ENCODE measurements at places on chromosomes 6 and 20.

DNA sequence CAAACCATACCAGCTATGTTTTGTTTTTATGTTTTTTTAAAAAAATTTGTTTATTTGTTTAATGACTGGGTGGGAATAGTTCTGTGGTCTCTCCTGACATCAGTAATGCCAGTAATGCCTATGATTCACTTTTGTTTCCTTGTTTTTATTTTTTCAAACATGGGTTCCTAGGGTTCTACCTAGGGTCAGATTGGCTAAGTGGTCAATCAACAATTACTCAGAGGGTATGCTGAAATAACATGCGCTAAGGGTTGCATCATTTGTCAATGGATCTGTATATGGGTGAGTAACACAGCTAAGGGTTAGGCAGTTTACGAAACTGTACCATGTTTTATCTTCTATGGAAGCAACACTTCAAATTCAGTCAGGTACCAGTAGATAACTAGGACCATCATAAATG is 583.8 kb upstream of the GJE1 start:
- DNase-seq: no peak

GRCh38 chr6:428047-428603 is 36.6 kb downstream of the IRF4 start:
- DNase-seq: no peak

- no peak for DNase-seq
Measured at GRCh38 chr6:133948472-133948871, 4.6 kb upstream of the TBPL1 start.

DNA sequence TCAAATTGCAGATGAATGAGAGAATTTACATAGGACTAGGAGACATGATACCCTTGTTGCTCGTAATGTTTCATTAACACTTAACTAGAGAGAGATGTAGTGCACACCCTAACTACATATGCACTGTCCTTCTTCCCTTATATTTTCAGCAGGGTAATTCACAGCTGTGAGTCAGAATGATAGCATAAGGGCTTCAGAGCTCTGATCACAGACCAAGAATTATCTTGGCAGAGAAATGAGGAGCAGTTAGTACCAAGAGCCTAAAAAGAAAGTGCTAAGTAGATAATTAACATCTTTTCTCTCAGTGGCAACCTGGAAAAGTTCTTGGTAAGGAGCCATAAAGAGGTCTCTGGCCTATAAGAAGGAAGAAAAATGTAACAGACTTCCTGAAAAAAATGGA is 35.8 kb downstream of the GRIK2 start:
- DNase-seq: no peak

DNA sequence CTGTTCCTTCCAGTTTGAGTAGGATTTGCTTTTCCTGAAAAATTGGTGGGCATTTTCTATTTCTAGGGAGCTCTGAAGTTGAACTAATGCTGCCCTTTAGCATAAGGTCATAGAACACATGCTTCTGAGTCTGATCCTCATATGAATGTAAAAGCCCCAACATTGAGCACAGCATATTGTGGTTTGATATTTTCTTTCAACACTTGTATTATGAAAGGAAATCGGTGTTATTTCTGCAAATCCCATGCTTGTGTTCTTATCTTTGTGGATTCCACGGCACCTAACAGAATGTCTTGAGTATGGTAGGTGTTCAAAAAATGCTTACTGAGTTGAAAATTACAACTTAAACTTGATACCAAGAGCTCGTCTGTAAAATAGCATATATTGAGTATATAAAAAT is 85.8 kb downstream of the TRMT11 start:
- DNase-seq: no peak

DNA sequence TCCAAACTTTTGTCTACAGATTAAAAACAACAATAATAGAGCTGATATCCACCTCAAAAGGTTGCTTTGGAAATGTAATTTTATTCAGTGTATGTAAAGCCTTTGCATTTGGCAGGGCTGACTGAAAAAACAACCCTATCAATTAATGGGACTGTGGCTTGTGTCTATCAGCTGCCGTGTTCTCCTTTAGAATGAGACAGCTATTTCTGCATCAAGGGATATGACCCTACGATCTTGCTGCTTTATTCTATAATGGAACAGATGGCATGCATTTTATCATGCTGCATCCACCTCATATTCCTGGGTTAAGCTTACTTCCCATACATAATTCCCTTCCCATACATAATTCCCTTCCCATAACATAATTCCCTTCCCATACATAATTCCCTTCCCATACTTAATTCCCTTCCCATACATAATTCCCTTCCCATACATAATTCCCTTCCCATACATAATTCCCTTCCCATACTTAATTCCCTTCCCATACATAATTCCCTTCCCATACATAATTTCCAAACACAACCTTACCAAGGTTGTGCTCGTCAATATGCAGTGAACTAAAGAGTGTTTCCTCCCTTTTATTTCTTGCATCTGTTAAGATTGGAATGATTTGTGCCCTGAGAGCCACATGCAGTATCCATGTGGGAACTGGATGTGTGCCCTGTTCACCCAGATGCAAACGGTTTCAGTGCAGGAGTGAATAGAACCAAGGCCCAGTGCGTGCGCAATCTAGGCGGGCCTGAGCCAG is 26.8 kb downstream of the SERPINB6 start:
- no peak for DNase-seq

DNA sequence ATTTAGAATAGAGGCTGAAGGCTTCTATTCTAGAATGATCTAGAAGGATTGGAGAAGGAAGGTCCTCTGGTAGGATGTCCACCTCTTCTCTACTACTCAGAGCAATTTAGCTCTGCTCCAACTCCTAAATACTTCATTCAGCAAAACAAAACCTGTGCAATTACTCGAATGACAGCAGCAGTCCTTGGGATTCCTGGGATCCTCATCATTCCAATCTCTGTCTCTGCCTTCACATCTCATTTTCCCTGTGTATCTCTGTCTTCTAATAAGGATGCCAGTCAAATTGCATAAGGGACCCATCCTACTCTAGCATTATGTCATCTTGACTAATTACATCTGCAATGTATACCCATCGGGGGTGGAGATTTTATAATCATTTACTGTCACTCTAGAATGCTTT is 5.5 kb upstream of the AIG1 start:
- DNase-seq: no peak

DNA sequence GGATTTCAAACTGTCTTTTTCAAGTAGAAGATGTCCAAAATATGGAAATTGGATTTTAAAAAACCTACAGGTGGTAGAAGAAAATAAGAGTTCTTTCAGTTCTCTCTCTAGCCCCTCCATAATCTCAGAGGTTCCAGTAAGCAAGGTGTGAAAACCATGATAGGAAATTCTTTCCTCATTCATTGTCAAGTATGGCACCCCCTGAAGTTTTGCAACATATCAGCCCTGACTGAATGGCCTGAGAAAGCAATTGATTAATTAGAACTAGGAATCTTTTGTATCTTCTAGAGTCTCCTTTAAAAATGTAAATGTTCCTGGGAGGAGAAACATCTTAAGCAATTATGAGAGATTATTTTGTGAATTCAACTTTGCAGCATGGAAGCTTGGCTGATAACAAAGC is 198.7 kb upstream of the STXBP5 start:
- DNase-seq: no peak

- DNase-seq: no peak
Measured at GRCh38 chr6:9335431-9335830, 900.1 kb upstream of the SLC35B3 start.

GRCh38 chr20:54201268-54201846 is 6.5 kb upstream of the PFDN4 start:
- DNase-seq: no peak
